ENCODE measurements at places on chromosomes 2 and 18.

- no peak for DNase-seq
Measured at GRCh38 chr2:98541906-98542305, 66.4 kb downstream of the COA5 start.

DNA sequence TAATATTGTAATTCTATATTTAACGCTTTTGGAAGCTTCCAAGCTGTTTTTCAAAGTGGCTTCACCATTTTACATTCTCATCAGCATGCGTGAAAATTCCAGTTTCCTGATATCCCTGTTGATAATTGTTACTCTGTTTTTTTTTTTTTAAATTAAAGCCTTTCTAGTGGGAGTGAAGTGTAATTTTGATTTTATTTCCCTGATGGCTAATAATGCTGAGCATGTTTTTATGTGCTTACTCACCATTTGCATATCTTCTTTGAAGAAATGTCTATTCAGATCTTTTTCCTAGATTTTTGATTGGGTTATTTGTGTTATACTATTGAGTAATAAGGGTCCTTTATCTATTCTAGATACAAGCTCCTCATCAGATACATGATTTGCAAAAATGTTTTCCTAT, 382.8 kb upstream of the HS6ST1 start:
- DNase-seq: no peak

- DNase-seq: no peak
Measured at GRCh38 chr2:165060411-165060810, 105.1 kb upstream of the SLC38A11 start.

DNA sequence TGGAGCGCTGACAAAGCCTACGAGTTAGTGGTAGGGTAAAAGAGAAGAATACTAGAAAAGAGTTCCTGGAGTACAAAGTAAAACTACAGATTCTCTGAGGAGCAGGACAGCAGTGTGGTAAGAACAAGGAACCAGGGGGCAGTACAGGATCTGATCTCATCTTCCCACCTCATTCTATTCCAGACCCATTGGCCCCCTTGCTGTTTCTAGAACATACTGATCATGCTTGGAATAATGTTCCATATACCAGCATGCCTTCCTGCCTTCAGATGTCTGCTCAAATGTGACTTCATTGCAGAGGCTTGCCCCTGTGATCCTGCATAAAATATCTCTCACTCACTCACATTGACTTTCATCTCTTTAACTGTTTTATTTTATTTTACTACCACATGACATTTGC, 19.3 kb downstream of the MSGN1 start:
- DNase-seq: no peak

DNA sequence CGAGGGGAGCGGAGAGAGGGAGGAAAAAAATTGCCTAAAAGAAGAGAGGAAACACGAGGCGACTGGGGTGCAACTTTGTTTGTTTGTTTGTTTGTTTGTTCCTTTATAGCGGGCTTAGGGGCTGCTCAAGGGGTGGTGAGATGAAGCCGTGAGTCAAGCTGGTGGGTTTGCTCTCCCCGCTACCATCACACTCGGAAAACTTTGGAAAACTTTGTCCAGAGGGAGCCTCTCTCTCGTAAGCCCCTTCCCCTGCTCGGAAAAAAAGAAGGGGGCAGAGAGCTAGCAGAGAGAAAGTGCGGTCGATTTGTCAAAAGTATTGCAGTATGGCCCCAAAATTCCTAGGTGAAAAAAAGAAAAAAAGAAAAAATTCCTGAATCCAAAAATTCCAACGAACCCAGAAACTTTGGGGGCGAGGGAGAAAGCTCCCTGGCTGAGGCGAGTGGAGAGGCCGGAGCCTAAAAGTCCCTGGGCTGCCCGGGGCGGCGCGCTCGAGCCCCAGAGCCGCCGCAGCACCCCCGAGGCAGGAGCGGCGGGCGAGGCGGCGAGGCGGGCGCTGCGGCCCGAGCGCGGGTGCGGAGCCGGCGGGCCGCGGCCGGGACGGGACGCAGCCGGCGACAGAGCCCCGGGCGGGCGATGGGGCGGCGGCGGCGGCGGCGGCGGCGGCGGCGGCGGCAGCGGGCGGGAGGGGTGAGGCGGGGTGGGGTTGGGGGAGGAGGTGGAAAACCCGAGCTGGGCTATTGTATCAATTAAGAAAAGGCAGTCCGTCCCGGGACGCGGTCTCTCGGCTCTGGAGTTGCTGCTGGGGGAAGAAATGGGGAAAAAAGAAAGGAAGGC, 558 bp upstream of the CYP26B1 start:
- no peak for DNase-seq

- DNase-seq: no peak
Measured at GRCh38 chr2:85453571-85453970, 35.1 kb downstream of the SH2D6 start.
